ENCODE measurements at places on chromosomes 3 and 15.

- DNase-seq = no peak
Measured at GRCh38 chr3:185943760-185944106, 5.9 kb upstream of the TRA2B start.

GRCh38 chr15:78654272-78654671 lies 13.3 kb upstream of the CHRNB4 start:
- no peak for DNase-seq

DNA sequence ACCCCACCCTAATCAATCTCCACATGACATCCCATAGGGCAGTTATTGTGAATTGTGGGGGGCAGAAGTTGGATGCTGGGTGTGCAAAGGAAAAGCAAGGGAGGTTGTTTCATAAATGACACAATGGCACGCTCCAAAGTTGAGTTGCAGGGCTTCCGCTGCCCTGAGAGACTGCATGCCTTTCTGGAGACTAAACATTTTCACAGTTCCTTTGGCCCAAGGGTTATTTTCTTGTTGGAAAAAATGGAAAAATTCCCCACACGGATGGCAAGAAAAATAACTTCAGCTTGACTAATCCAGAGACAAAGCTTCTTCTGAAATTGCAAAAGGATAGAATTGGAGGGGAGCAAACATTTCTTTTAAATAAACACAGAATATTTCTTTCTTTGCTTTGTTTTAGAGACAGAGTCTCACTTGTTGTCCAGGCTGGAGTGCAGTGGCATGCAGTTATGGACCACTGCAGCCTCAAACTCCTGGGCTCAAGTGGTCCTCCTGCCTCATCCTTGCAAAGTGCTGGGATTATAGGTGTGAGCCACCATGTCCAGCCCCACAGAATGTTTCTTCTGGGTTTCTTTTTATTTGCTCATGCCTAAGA lies 19.1 kb upstream of the TPM1 start:
- peak; percentile 17 for DNase-seq

- DNase-seq = no peak
Measured at GRCh38 chr15:25133804-25134203, 179.0 kb downstream of the SNRPN start.

GRCh38 chr3:143070977-143071551 lies 48.5 kb upstream of the CHST2 start:
- DNase-seq = no peak

DNA sequence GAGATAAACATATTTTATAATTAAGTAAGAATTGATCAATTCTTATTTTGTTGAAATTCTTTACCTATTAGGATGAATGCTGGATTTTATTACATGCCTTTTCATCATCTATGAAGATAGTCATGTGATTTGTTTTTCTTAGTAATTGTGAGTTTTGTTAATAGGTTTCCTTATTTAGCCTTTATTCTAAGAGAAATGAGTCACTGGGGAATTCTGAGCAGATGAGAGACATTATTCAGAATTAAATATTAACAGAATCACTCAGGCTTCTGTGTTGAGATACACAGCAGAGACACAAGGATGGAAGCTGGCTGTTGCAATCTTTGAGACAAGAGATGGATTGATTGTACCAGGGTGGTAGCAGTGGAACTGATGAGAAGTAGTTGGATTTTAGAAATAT lies 7.4 kb upstream of the ANO10 start:
- no peak for DNase-seq

- no peak for DNase-seq
Measured at GRCh38 chr3:60788185-60788584, 463.1 kb downstream of the FHIT start.

- no peak for DNase-seq
Measured at GRCh38 chr3:38331257-38332022, 15.1 kb upstream of the XYLB start.

All from right hindlimb (tissue), 1 donor.